ENCODE measurements at places on chromosomes 1 and 21.

GRCh38 chr1:56916630-56917029 lies 49.2 kb downstream of the C8B start:
- no peak overlapping the region for H3K27ac ChIP-seq
- no peaks in the 10 kb centered on the region for H3K4me1 ChIP-seq
- DNase-seq: no peak
- no peak overlapping the region for H3K4me3 ChIP-seq

DNA sequence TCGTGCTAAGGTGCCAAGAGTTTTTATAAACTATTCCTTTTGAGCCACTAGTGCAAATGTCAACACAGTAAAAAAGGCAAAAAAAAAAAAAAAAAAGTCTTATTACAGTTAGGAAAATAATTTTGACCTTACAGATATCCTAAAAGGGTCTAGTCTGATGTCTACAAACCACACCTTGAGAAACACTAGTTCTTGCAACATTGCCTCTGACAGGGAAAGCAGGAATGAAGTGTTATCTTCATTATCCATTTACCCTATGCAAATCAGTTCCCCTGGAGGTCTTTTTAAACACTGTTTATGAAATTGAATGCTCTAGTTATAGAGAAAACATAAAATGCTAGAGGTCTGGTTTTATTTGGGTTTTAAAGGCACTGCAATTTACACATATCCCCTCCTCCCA lies 115.2 kb upstream of the DMRTA2 start:
- H3K27ac ChIP-seq: no peak overlapping the region
- H3K27me3 ChIP-seq: no peaks in the 10 kb centered on the region
- no peak overlapping the region for H3K4me3 ChIP-seq
- no peaks in the 10 kb centered on the region for H3K4me1 ChIP-seq

- no peak overlapping the region for H3K4me3 ChIP-seq
- no peaks in the 10 kb centered on the region for H3K4me1 ChIP-seq
- peaks cover 83% of the 10 kb centered on the region for H3K36me3 ChIP-seq
- no peak for DNase-seq
Observed at GRCh38 chr1:236869911-236870310, 74.8 kb downstream of the MTR start.

- no peaks in the 10 kb centered on the region for H3K27me3 ChIP-seq
- DNase-seq: no peak
- peaks cover 96% of the 10 kb centered on the region for H3K36me3 ChIP-seq
- H3K4me1 ChIP-seq: peaks cover 8% of the 10 kb centered on the region
Observed at GRCh38 chr1:64861611-64862010, 104.7 kb downstream of the JAK1 start.

- H3K4me1 ChIP-seq: peaks cover 6% of the 10 kb centered on the region
- no peak overlapping the region for H3K27ac ChIP-seq
- H3K36me3 ChIP-seq: no peaks in the 10 kb centered on the region
- peaks cover 16% of the 10 kb centered on the region for H3K27me3 ChIP-seq
- DNase-seq: no peak
- H3K4me3 ChIP-seq: no peak overlapping the region
Observed at GRCh38 chr21:42594616-42595282, 58.7 kb upstream of the PDE9A start.

- H3K27me3 ChIP-seq: peaks cover 47% of the 10 kb centered on the region
- no peaks in the 10 kb centered on the region for H3K36me3 ChIP-seq
- no peak for DNase-seq
- peak within 1 kb of the TSS; percentile 56 for H3K27ac ChIP-seq
Observed at GRCh38 chr1:50422946-50423669, at the start of gene DMRTA2. TSS of gene DMRTA2 (minus strand) at chr1:50423443. CDS start at chr1:50421536, 1,907 bp downstream.

- no peaks in the 10 kb centered on the region for H3K27me3 ChIP-seq
- no peak overlapping the region for H3K27ac ChIP-seq
- H3K4me3 ChIP-seq: no peak overlapping the region
- H3K4me1 ChIP-seq: no peaks in the 10 kb centered on the region
Observed at GRCh38 chr1:100909018-100909417, 13.1 kb downstream of the SLC30A7 start.

DNA sequence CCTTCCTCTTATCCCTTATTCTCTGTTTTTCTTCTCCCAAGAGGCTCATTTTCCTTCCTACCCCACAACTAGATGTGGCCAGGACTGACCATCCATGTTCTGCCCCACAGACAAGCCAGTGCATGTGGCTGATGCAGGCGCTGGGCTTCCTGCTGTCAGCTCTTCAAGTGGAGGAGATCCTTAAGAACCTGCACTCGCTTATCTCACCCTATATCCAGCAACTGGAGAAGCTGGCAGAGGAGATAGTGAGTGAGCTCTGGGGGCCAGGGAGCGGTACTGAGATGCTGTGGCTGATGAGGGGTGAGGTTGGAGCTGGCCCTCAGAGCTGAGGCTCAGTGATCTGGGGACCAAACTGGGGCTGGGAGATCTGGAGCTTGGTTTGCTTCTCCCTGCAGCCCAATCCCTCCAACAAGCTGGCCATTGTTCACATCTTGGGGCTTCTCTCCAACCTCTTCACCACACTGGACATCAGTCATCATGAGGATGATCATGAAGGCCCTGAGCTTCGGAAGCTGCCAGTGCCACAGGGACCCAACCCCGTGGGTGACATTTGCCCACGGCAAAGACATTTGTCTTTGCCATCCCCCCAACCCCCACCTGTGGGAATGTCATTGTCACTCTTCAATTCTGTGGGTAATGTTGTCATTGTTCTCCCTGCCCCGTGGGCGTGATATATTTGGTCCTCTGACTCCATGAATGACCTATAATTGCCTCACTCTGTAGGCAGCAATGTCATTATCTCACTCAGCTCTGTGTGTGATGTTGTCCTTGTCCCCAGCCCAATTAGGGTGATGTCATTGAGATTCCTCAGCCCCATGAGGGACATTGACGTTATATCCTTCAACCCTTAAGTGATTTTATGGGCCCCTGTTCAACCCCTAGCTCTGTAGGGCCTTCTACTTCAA lies 11.2 kb upstream of the DPH2 start:
- no peaks in the 10 kb centered on the region for H3K4me1 ChIP-seq
- H3K27ac ChIP-seq: no peak overlapping the region
- DNase-seq: no peak
- H3K4me3 ChIP-seq: no peak overlapping the region

DNA sequence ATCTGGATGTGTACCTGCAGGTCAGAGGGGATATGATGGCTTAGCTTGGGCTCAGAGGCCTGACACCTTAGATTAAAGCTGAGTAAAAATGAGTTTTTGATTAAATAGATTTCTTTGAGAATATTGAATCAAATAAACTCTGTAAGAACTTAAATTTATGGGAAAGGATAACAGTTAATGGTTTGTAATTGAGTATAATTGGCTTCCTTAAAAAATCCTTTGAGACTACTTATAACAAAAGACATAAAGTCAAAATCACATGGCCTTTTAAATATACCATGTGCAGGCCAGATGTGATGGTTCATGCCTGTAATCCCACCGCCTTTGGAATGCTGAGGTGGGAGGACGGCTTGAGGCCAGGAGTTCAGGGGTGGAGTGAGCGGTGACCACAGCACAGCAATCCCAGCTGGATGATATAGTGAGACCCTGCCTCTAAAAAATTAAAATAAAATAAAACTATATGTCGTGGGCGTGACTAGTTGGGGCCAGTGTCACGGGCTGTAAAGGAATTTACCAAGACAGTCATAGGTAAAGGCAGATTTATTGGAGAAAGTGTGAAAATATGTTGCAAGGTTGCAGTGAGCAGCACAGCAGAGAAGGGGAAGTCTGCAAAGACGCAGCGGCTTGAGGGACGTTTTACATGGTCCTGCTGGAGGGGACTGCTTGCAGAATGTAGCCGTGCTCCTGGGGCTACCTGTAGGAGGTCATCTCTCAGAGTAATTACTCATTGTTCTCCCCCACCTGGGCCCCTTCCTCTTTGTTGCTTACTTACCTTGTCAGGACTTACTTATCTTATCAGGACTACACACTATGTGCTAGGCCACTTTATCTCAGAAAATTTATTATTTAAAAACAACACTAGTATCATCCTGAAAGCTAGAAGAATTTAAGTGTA lies 122.3 kb downstream of the ZMYM4 start:
- no peak overlapping the region for H3K4me3 ChIP-seq
- H3K36me3 ChIP-seq: peaks cover 11% of the 10 kb centered on the region
- H3K4me1 ChIP-seq: no peaks in the 10 kb centered on the region
- no peak overlapping the region for H3K27ac ChIP-seq
- H3K27me3 ChIP-seq: no peaks in the 10 kb centered on the region

- no peaks in the 10 kb centered on the region for H3K27me3 ChIP-seq
- no peak for DNase-seq
- no peak overlapping the region for H3K27ac ChIP-seq
- peaks cover 32% of the 10 kb centered on the region for H3K4me1 ChIP-seq
- H3K4me3 ChIP-seq: no peak overlapping the region
Observed at GRCh38 chr1:159879977-159880376, 17.5 kb upstream of the VSIG8 start.

DNA sequence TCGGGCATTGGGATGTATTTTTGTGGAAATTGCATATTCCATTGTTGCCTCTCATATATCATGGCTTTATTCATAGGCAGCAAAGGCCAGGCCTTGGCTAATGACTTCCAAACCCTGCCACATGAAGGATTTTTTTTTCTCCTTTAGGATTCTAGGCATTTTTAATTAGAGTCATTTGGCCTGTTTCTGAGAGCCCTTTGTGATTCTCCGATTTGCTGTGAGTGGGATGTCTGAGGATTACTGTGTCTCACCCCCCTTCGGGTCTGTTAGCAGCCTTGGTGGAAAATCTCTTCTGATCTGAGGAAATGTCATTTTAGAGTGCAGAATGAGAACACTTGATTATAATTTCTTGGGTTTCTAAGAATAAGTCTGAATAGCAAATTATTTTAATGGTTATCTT lies 253.5 kb downstream of the NTNG1 start:
- DNase-seq: no peak
- H3K36me3 ChIP-seq: no peaks in the 10 kb centered on the region

DNA sequence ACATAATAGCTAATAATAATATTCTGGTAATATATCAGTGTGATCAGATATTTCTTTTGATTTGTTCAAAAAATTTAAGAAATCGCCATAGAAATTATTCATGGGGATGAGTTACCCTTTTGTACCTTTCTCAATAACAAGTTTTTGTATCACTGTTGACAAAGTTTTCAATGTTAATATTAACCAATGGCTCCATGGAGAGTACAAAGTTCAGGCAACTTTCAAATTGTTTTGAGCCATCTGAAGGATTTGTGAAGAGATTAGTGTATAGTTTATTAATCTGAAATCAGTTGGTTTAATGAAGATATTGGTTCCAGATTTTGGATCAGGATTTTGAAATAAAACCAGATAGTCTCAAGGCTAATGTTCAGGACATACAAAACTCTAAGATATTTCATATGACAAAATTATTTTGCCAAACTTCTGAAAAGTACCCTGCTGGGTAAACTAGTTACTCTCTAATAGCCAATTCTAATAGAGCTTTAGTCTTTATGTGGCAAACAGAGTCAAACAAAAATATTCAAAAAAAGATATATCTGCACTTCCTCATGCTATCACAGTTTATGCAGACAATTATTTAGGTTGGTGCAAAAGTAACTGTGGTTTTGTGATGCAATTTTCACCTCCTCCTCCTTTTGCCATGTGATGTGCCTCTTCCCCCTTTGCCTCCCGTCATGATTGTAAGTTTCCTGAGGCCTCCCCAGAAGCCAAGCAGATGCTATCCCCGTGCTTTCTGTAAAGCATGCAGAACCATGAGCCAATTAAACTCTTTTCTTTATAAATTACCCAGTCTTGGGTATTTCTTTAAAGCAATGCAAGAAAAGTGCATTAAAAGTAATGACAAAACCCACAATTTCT lies 1105.0 kb downstream of the PLA2G4A start:
- H3K27ac ChIP-seq: no peak overlapping the region
- H3K36me3 ChIP-seq: no peaks in the 10 kb centered on the region
- H3K4me3 ChIP-seq: no peak overlapping the region

- peaks cover 46% of the 10 kb centered on the region for H3K4me1 ChIP-seq
- no peaks in the 10 kb centered on the region for H3K36me3 ChIP-seq
- H3K27ac ChIP-seq: peak overlapping the region; percentile 85
- no peaks in the 10 kb centered on the region for H3K27me3 ChIP-seq
- DNase-seq: no peak
Observed at GRCh38 chr21:44300262-44300959, 558 bp downstream of the PFKL start.

GRCh38 chr1:6470132-6471085 lies 4.4 kb upstream of the TNFRSF25 start:
- peaks cover 10% of the 10 kb centered on the region for H3K27me3 ChIP-seq
- peak overlapping the region; percentile 93 for H3K27ac ChIP-seq
- no peak overlapping the region for H3K4me3 ChIP-seq

- H3K27ac ChIP-seq: no peak overlapping the region
- no peaks in the 10 kb centered on the region for H3K27me3 ChIP-seq
- DNase-seq: no peak
Observed at GRCh38 chr1:116927049-116927798, 17.5 kb downstream of the PTGFRN start.
